ENCODE measurements at places on chromosomes 6 and 20. TPM values are rescaled to one million over a fixed set of nuclear protein-coding genes. Genes with fewer than 3 reads are reported as not detected.

CCR6 gene
- total RNA-seq, result not detected

CLPSL2 gene
- not detected for total RNA-seq

FAM217A gene
- total RNA-seq, result not detected

MATN4 gene
- total RNA-seq, result not detected

OR2H1 gene
- not detected for total RNA-seq

SEL1L2 gene
- total RNA-seq, result not detected

GSTA3 gene
- total RNA-seq, result not detected

PKIB gene
- 12.2 TPM for total RNA-seq

DNA sequence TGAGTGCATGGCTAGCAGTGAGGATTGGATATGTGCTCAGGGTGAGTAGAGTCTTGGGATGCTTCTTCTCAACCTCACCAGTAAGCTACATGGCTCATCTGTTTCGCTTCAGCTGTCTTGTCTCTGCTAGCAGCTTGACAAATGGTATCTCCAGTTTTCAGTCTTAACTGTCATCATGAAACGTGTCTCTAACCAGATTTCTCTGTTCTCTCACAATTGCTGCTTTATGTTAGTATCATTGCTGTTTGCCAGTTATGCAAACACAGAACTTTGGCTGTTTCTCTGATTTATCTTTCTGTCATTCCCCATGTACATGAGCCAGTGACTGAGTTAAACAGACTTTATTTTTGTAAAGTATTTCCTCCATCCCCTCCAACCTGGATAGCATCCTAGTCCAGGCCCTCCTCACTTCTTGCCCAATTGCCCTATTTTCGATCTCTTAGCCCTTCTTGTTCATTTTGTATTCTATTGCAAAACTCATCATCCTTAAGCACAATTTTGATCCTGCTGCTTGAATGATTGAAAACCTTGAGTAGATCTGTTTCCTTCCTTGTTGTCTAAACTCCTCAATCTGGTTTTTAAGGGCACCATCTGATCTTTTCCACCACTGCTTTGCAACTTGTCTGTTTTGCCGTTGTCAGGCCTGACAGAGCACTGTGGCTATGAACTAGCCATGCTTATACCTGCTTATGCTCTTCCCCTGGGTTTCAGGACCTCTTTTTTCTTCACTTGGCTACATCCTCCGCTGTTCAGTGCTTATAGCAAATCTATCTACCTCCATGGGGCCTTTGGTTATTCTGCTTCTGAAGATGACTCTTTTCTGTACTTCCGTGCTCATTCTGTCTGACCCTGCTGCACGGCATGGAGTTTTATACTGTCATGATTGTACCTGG lies 37.7 kb upstream of the ADIG start:
- DNase-seq, result peak; percentile 16

- DNase-seq, result no peak
Observed at GRCh38 chr6:40510442-40510841, 76.7 kb downstream of the LRFN2 start.

DNA sequence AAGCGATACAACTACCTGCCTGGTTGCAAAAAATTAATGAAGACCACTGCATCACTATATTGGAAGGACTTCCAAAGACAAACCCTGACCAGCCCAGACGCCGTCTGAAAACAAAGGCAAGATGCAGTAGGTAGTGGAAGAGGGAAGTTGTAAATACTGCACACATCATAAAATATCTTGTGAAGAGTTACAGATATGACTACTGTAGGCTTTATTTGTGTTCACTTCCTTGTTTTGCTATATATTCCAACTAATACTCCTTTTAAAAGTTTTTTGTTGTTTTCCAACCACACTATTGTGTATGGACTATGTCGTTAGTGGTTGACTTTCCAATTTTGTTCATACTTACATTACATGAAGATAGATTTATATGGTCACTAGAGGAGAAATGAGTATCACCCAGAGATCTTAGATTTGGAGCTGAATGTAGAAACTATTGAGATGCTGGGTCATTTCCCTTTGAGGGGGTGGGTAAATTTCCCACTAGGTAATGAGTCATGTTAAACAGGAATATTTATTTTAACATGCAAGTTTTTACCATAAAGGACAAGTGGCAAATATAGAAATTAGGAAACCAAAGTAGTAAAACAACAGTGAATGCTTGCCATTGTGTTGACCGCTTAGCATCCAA lies 16.6 kb upstream of the TXLNB start:
- no peak for DNase-seq

- peak; percentile 26 for DNase-seq
Observed at GRCh38 chr6:101000341-101000740, 119.2 kb upstream of the ASCC3 start.

- DNase-seq, result no peak
Observed at GRCh38 chr6:147707524-147707923, 199.0 kb downstream of the SAMD5 start.

- peak; percentile 21 for DNase-seq
Observed at GRCh38 chr20:18645196-18645745, 57.4 kb downstream of the DTD1 start.
